ENCODE measurements at places on chromosomes 11 and 22.
A peak's percentile ranks its signal among the peaks of the same experiment; 100 is the strongest.

DNA sequence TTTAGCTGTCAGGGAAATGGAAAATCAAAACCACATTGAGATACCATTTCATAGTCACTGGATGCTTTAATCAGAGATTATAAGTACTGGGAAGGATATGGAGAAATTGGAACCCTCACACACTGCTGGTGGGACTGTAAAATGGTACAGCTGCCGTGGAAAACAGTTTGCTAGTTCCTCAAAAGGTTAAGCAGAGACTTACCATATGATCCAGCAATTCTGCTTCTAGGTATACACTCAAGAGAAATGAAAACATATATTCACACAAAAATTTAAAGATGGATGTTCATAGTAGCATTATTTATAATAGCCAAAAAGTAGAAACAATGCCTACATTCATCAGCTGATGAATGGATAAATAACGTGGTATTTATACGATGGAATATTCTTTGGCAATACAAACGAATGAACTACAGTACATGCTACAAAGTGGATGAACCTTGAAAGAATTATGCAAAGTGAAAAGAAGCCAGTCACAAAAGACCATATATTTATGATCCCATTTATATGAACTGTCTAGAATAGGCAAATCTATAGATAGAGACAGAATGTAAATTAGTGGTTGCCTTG is 23.0 kb downstream of the RNF121 start:
- DNase-seq, result no peak

- no peak for DNase-seq
Measured at GRCh38 chr11:70454197-70454767, 56.0 kb downstream of the CTTN start.

DNA sequence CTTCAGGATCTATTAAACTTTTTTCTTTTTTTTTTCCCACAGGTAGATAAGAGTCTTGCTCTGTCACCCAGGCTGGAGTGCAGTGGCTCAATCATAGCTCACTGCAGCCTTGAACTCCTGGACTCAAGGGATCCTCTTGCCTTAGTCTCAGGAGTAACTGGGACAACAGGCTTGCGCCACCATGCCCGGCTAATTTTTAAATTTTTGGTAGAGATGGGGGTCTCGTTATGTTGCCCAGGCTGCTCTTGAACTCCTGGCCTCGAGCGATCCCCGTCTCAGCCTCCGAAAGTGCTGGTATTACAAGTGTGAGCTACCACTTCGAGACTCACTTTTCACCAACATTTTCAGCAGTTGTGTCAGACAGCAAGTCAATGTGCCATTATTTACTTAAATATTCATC is 962 bp downstream of the SIRT3 start:
- DNase-seq, result no peak

DNA sequence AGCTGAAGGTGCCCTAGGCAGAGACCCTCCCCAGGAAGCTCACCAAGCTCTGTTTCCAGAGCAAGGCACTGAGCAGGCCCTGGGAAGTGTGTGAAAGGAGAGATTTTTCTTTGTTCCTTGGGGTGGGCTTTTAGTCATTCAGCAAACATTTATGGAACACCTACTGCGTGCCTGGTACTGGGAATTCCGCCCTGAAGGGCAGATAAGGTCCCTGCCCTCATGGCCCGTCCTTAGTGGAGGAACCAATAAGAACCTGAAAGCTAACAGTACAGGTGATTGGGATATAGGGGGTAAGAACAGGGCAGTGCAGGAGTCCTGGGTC is 3.9 kb downstream of the TMEM134 start:
- no peak for DNase-seq

GRCh38 chr11:62588966-62589637 is 2.2 kb downstream of the TUT1 start:
- DNase-seq, result no peak

- DNase-seq, result no peak
Measured at GRCh38 chr11:75423721-75424120, 9.3 kb downstream of the KLHL35 start.

DNA sequence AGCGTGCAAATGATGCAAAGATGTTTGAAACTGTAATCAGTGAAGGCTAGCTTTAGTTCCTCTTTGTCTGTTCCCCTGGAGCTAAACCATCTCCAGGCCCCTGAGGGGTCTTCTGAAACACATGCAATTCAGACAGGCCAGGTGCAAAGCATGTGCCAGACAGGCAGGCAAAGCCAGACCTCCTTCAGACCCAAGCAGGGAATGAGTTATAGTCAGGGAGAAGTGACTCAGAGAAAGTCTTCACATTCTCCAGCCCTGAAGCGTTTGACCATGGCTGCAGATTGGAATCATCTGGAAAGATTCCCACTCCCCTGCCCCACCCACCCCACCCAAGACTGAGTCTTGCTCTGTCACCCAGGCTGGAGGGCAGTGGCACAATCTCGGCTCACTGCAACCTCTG is 187.0 kb upstream of the ISX start:
- DNase-seq, result no peak

GRCh38 chr11:127627204-127627603 is 626.6 kb upstream of the KIRREL3 start:
- no peak for DNase-seq

GRCh38 chr11:117830674-117831351 is 6.3 kb upstream of the FXYD2 start:
- DNase-seq, result no peak

- no peak for DNase-seq
Measured at GRCh38 chr11:15418921-15419320, 304.2 kb downstream of the INSC start.

- DNase-seq, result peak; percentile 1
Measured at GRCh38 chr11:5596607-5597201, at the start of gene TRIM6. TSS of gene TRIM6 (plus strand) at chr11:5596637. CDS start at chr11:5596898, 261 bp downstream.

- DNase-seq, result peak; percentile 76
Measured at GRCh38 chr11:117457031-117457785, 129.6 kb downstream of the CEP164 start.

- DNase-seq, result no peak
Measured at GRCh38 chr22:45861259-45861658, 115.7 kb downstream of the WNT7B start.

DNA sequence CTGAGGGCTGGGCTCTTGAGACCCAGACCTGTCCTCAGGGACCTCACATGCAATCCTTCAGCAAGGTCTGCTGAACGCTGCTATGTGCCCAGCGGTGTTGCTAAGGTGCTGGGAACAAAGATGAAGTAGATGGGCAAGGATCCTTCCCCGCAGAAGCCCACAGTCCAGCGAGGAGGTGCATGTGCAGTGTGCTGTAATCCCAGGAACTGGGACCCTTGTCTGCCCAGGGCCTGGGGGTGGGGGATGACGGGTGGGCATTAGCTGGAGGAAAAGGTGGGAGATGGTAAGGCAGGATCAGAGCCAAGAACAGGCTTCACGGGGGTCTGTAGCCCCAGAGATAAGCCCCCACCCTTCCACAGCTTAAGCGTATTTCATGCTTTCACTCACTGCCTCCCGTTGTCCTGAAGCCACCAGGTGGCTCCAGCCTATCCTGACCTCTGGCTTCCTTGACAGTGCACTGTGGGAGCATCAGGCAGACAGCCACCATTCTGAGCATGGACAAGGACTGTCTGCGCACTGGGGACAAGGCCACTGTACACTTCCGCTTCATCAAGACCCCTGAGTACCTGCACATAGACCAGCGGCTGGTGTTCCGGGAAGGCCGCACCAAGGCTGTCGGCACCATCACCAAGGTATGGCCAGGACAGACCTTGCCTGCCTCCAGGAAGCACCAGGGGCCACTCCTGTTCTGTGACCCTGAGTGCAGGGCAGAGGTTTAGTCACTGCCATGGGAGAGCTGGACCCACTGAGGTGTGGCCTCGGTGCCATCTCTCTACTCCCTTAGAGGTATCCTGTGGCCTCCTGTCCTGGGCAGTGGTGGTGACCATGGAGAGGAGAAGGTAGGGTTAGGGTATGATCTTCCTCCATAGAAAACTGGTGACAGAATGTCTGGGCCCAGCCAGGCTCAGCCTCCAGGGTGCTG is 22.0 kb downstream of the GTPBP1 start:
- DNase-seq, result no peak

- no peak for DNase-seq
Measured at GRCh38 chr22:43777286-43777685, 34.8 kb downstream of the EFCAB6 start.

- no peak for DNase-seq
Measured at GRCh38 chr11:77636731-77637344, 756 bp downstream of the CLNS1A start.

DNA sequence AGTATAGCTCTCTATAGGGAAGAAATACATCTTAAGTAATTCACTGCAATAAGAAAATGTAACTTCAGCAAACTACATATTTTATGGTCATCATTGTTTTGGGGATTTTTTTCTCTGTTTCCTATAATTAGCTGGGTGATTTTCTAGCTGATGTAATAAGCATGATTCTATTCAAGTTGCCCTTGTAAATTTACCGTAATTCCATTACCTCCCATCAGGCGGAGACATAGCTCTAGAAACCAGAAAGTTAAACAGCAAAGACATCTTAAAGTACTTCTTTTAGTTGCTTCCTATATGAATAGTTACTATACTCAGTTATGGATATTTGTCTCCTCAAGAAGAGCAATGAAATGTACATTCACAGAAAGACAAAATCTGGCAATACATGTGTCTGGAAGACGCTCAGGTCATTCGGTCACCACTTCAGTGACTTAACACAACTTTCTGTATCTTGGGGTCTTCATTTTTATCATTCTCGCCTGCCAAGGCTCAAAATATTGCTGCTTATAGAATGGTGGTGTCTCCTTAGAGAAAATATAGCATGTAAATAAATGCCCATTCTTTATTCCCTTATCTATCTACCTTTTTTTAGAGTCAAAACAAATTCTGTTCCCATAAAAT is 239.9 kb upstream of the ZC3H12C start:
- DNase-seq, result no peak

GRCh38 chr11:63017306-63017974 is 1.8 kb upstream of the SLC22A8 start:
- DNase-seq, result no peak

- DNase-seq, result no peak
Measured at GRCh38 chr22:19757140-19757984, 3.2 kb upstream of the TBX1 start.

GRCh38 chr11:82714346-82715174 is 19.1 kb downstream of the FAM181B start:
- DNase-seq, result no peak

- no peak for DNase-seq
Measured at GRCh38 chr22:36379593-36380361, 8.0 kb downstream of the MYH9 start.

GRCh38 chr22:45376703-45377102 is 36.7 kb downstream of the SMC1B start:
- no peak for DNase-seq

GRCh38 chr22:20571078-20571503 is 63.7 kb downstream of the MED15 start:
- DNase-seq, result no peak

- no peak for DNase-seq
Measured at GRCh38 chr22:44014241-44014640, 9.9 kb upstream of the PARVB start.

DNA sequence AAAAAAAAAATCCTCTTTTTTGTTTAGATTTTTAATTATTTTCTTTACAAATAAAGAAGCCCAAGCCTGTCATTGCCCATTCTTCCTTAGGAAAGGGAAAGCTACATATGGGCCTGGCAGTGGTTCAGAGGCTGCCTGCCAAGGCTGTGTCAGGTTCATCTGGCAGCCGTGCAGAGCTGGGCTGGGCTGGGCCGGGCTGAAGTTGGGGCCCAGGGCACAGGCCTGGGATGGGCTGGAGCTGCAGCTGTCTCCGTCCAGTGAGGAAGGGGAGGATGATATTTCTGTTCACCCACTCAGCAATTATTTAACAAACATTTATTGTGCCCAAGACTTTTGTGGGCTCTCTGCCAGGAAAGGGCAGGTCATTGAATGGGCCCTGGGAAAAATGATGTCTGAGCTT is 4.6 kb downstream of the PRR5L start:
- DNase-seq, result no peak

- DNase-seq, result no peak
Measured at GRCh38 chr22:21711851-21712250, 23.7 kb downstream of the YPEL1 start.

DNA sequence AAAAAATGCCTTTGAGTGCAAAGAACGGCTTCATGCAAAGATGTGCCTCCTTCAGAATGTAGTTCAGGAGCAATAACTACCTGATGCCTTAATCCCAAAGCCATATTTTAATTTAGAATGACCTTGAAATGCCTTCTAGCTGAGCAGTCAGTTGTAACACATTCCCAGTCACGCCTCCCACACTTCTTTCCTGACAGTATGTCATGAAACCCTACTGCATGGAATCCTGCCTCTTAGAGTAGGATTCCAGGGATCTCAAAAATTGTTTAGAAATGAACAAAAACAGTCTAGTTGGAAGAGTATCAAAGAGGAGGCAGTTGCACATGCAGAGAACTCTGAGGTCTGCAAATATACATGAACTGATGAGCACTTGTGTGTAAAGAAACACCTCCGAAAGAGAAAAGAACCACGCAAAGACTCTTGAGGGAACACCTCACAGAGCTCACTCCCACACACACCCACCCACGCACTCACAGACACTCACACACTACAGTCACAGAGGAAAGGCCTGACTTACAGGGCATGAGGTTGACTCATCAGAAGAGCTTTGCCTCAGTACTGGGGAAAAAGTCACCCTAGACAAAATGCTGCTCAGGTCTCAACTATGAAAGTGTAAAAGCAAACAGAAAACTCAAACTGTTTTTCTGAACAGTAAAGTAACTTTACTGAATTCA is 77.4 kb downstream of the GGTLC2 start:
- no peak for DNase-seq

DNA sequence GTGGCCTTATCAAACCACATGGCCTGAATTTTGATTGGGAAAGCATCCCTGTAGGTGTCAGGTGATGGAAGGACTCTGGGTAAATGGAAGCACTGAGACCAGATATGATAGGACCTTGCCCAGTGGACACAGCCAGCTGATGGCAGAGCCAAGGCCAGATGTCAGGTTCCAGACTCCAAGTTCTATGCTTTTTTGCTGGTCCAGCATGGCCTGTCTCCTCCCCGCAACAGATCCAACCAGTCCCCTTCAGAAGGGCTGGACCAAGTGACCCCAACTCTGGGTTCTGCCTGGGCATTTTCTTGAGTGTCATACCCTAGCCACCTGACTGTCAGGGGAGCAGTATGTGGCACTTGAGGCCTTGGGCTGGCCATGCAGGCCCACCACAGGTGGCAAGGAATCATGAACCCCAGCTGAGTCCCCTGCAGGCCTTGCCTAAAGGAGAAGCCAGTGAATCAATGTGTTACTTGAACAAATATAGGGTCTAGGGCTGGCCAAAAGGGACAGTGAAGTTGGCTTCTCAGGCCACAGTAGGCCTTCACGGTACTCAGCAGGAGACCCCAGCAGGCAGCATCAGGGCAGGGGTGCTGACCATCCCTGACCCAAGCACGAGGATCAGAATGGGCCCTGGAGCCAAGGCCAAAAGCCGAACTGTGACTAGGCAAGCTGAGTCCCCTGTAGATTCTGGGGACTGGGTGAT is 27.1 kb downstream of the KCNQ1OT1 start:
- DNase-seq, result no peak

- DNase-seq, result no peak
Measured at GRCh38 chr22:49481659-49482399, 345.8 kb downstream of the BRD1 start.

GRCh38 chr11:63939397-63939891 is 642 bp downstream of the NAA40 start:
- DNase-seq, result no peak

All from NCI-H510A (cell line).